ENCODE measurements at places on chromosomes 6 and 20.

DNA sequence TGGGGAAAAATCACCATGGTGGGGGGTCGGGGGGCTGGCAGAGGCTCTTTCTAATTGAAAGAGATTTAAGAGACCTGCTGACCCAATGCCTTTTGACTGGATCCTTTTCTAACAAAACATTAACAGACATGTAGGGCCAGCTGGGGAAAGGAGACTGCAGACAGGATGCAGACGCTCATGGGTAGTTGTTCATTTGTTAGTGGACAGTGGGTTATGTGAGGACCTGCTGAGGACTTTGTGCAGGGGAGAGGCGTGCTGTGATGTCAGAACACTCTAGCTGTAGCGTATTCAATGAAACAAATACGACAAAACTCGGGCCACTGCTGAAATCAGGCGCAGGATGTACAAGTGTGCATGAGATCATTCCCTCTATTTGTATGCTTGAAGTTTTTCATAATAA lies 1.2 kb downstream of the IP6K3 start:
- DNase-seq: no peak

- DNase-seq: no peak
These were observed 7.7 kb downstream of the CYP21A2 start for GRCh38 chr6:32045811-32046449.

DNA sequence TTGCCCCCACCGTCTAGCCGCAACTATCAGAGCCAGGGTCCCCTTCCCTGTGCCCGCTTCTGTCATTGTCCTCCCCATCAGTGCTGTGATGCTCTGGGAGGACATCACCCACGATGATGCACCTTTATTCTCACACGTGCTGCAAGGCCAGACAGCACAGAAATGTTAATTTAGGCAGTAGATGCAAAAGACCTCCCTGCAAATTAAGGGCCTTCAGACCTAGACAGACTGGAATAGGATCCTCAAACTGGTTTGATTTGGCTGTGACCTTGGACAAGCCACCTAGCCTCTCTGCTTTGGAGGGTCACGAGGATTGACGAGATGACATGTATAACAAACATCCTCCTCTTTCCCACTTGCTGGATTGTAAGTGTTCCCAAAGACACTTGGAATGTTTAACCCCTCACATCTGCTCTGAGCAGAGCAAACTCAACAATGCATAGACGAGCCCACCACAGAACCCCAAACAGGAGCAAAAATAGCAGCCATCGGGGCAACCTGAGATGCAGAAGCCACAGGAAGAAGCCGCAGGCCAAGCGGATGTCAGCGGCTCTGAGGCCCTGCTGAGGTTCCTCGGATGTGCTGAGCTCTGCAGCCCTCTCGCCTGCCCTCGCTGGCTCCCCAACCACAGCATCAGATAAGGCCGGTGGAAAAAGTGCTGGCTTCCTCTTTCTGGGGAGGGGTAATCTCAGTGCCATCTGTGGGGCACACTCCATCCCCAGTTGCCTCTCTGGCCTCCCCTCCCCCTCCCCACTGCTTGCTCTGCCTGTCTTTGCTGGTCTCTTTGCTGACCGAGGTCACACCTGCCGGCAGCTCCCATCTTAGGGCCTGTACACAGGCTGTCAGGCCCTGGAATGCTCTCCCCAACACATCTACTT lies 35.3 kb downstream of the TOX2 start:
- no peak for DNase-seq

DNA sequence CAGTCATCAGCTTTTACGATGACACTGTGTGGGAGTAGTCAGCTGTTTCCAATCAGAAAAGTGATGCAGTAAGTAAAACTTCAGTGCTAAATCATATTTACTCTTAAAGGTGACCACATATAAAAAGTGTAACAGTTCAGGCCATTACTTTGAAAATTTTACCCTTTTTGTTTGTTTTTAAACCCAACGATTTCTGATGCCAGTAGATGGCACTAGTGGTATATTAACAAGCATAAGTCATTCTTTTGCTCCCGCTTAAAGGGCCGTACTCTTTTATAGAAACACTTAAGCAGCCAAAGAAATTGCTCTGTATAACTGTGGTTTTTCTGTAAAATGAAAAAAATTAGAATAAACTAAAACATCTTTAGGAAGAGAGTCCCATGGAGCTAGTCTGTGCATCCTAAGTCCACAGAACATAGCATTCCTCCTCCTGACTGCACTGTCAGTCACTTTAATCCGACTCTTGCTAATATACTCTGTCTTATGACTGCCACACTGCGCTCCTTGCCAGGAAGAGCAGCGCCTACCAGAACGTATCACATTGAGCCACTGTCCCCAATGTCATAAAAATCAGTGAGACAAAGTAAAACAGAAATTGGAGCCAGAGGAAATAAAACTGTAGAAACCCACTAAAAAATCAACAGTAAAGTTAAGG lies 25.0 kb downstream of the HEBP2 start:
- DNase-seq: peak; percentile 35

- DNase-seq: no peak
These were observed 31.5 kb upstream of the TOP1 start for GRCh38 chr20:40997116-40997515.

DNA sequence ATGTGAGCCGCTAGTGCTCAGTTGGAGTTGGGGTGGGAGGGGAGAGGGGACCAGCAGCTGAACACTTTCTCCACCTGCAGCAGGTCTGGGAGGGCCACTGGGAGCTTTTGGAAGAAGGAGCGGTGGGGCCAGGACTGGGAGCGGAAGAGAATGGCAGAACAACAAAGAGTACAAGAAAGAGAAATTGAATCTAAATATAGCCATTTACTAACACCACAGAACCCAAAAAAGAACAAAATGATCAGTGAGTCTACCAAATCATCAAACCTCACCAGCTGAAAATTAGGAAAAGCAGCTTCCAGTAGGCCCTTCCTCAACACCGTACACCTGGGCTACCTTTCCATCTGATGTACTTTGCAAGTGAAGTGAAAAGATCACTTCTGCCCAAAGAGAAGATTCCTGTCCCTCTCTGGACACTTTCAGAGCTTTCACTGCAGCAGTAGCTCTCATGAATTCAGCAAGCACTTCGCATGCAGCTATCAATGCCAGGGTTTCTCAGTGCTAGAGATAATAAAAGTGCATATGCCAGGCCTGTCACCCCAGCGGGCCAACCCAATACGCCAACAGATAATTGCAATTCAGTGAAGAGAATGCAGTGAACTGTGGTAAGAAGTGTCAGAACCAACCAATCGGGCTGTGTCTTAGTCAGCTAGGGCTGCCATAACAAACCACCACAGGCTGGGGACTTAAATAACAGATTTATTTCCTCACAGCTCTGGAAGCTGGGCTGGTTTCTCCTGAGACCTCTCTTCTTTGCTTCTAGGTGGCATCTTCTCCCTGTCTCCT lies 597 bp downstream of the LY86 start:
- no peak for DNase-seq

DNA sequence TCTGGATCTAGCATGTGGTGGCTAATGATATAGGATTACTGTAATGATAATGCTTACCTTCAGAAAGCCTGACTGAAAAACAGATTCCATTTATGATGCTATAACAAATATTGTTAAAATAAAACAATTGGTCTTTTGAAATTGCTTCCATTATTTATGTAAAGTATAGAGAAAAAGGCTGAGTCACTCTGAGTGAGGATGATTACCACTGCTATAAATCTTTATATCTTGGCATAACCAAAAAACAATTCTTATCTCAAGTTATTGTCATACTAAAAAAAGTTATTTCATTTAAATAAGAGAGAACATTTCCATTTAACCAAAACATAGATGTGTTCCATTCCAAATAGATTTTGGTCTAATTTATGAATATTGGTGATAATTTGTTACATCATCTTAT lies 53.0 kb upstream of the DST start:
- DNase-seq: no peak

DNA sequence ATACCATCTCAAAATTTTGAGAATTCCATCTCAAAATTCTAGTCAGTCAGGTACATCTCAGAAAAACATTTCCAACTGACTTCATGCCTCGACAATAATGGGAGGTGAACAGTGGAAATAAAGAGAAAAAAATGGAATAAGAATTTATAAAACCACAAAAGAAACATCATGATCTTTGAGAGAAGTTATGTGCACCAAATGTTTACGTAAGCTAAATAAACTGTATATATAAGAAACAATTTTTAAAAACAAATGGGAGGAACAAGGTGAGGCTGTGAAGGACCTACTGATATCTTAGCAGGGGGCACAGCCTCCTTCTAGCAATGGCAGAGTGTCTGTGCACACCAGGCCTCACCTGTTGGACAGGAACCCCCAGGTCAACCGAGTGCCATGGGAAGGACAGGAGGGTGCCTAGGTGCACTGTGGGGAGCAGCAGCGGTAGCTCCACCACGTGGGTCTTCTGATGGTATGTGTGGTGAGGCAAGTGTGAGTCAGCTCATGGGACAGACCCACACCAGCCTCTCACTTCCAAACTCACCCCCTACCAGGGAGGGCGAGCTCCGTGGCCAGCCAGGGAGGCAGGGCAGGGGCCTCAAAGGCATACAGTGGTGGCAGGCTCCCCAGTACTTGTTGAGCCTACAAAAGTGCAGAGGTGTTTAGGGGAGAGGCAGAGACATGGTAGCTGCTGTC lies 23.2 kb downstream of the DIDO1 start:
- no peak for DNase-seq

GRCh38 chr20:51533291-51534172 lies 9.0 kb downstream of the NFATC2 start:
- no peak for DNase-seq

DNA sequence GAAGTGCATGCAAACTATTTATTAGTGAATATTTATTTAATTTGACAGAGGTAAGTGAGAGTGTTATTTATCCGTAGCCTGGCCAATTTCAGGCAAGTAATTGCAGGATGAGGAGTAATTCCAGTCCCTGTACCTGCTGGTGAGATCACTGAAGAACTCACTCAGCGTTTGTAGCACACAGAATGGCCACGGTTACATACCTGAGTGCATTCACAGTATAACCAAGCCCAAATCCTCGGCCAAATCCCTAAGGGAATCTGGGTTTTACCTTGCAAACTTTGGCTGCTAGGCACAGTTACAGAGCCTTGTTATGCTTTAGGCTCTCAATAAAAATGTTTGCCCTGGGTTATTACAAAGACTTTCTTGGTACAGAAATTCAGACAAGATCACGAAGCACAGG lies 93.3 kb downstream of the KCNQ5 start:
- no peak for DNase-seq

DNA sequence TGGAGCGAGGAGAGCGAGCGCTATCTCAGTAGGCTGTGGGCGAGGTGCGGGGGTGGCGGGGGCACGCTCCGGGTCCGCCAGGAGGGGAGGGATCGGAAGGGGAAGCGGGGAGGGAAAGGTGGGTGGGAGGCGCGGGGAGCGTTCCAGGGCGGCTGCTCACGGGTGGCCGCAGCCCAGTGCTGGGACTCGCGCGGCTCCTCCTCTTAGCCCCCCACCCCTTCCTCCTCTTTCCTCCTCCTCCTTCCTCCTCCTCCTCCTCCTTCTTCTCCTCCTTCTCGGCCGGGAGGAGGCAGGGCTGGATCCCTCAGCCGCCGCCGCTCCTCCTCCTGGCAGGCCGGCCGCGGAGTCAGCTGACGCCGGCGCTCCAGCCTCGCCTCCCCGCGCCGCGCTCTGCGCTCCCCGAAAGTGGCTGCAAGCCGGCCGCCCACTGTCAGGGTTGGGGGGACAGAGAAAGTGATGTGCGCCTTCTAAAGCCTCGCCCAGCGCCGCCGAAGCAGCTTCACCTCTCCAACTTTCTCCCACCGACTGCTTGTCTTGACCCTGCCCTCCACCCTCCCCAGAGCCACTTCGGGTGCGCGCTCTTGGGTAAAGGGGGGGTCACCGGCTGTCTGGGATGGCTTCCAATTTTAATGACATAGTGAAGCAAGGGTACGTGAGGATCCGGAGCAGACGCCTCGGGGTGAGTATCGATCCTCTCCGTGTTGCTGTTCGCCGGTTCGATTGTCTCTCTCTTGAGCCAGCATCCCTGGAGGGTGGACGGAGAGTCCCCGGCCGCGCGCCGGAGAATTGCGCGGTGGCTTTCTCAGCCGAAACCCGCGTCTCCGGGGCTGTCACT lies at the start of gene DOK5:
TSS of gene DOK5 (plus strand) at position 260 of the 835 bp plus-strand sequence. CDS start at position 614, 354 bp downstream.
- DNase-seq: no peak

DNA sequence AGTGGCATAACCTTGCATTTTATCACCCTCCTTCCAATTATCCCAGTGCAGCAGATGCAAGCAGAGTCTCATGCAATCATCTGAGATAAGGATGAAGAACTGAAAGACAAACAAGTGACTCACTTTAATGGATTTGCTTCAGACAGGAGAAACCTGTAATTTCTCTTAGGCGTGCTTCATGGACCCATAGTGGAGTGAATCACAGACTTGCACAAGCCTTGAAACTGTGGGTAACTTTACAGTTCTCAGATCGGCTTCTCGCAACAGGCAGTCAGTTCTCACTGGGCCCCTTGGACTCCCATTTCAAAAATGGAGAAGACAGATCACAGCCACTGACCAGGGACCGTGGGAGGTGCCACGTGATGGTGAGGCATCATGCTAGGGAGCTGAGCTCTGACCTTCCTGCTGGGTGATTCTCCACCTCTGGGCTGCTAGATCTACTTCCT lies at the start of gene ADGRF4:
TSS of gene ADGRF4 (plus strand) at position 239 of the 446 bp plus-strand sequence. CDS start 8,666 bp downstream, outside the sequence.
- DNase-seq: peak; percentile 41

- no peak for DNase-seq
These were observed 242.4 kb downstream of the KCNQ5 start for GRCh38 chr6:72864236-72864635.

GRCh38 chr20:57066126-57066900 lies 200.1 kb downstream of the BMP7 start:
- DNase-seq: no peak

DNA sequence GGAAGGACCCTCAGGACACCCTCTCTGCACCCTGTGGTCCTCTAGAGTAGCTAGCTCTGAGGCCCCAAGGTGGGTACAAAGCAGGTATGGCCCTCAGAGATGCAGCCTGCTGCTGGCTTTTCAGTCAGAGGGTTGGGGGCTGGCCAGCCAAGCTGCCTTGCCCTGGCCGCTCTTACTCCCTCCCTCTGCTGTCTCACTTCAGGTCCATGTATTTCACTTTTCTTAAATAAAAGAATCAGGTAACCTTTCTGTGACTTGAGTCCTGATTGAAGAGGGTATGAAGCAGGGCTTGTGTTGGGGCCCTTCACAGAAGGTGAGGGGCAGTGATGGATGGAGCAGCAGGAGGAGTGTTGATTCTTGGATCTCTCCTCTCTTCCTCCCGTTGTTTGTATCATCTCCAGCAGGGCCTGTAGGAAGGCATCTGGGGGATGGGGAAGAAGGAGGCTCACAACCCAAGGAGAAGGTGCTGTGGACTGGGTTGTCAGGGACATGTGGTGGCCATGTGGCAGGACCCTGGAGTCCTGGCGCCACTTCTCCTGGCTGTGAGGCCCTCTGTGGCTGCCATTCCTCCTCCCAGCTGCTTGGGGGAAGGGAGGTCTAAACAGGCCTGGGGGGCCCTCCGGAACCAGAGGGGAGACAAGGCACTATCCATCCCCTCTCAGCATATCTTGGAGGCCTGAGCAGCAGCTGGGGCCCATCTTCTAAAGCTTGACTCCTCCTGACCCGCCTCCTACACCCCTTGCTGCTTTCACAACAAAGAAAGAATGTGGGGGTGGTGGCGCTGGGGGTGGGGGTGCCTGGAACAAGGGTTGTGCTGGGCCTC lies 1.1 kb upstream of the PTK7 start:
- no peak for DNase-seq
